ENCODE measurements at places on chromosomes 11 and 22. TPM values are rescaled to one million over a fixed set of nuclear protein-coding genes. Genes with fewer than 3 reads are reported as not detected.

The TMPRSS13 gene
- not detected for total RNA-seq

GRCh38 chr11:86559311-86559945 lies 113.0 kb downstream of the ME3 start:
- peak; percentile 97 for DNase-seq

DNA sequence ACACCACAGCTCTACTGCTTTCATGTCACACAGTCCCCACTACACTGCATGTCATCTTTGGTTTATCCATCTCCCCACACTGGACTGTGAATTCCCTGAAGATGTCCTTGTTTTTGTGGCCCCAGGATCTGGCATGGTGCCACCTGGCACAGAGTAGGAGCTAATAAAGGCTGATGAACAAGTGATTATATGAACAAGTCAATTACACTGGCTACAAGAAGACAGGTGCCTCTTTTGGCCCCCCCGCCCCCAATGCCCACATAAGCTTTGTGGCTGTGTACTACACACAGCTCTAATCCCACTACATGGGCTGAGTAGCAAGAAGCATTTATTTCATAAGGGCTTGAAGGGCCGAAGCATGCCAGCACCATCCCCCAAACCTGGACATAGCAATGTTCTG lies 24.7 kb downstream of the PLEKHA7 start:
- DNase-seq, result no peak

DNA sequence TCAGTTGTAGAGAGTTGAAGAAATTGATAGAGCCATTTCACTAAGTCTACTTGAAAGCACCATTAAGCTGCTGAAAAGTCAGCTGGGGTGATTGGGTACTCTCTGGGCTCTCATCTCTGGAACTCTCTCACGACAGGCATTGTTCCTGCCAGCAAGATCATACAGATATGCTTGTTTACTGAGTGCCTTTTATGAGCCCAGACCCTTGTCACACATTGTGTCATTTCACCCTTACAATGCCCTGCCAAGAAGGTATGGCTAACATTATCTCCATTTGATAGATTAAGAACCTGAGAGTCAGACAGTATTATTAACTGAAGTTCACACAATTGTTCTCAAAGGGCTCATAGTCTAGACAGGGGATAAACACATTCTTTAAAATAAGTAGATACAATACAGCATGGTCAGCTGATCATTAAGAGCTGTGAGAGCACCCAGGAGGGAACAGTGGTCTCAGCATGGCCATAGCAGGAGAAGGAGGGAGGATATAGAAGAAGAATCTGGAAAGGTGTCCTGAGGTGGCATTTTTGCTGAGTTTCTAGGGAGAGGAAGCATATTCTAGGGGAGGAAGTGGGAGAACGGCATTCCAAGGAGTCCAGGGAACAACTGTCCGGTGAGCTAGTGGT lies 580.5 kb downstream of the INSC start:
- no peak for DNase-seq

The OR10G7 gene
- not detected for total RNA-seq

Measured in LHCN-M2 (cell line).